ENCODE measurements at places on chromosomes 4 and X.

DNA sequence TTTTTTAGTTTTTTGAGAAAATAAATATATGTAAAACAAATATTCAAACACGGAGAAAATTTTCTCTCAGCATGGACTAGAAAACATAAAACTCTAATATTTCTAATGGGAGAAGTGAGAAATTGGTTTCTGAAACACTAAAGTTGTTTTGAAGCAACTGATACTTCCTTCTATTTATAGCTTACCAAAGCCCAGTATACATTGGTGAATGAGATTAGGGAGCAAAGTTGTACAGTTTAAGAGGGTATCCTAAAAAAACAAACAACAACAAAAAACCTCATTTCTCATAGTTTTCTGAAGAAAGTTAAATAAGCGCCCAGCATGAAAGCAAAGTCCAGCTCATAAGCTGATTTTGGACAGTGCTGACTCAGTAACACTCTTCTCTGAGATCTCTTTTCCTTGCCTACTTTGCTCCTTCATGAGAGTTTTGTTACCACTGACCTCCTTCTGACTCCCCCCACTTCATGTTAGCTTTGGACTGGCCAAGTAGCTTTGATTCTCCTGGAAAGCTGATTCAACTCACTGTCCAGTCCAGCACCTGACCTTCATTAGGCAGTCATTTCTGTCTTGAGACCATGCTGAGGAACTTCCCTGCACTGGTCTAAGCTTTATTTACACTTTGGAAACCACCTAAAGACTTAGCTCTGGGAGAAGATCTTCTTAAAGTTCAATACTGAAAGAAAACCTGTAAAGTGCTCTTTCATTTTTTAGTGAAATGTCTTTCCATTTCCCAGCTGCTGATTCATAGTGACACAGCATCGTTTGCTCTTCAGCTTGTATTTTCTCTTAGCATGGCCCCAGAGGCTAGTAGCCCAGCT lies 21.8 kb upstream of the P2RY10 start:
- DNase-seq, result no peak

GRCh38 chr4:181753207-181753606 lies 490.0 kb upstream of the TENM3 start:
- DNase-seq, result no peak

DNA sequence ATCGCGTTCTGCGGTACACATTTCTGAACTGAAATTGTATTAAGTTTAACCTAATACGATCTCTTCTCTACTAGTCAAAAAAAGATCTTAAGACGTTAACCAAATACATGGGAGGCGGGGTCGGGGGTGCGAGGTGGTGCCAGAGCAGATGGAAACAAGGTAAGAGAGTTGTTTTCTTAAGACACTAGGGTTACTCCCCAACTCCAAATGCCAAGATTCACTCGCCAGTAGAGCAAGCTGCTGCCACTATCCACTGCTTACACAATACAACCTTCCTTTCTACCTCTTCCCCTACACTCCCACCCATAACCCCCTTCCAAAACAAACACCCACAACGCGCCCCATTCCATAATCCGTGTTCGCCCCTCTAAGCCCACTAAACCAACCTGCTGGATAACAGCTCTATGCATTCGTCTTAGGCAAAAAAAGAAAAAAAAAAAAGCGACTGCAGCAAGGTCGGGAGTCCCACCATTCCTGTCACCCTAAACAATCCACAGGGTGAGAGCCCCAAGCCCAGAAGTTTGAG lies 1.3 kb downstream of the LCORL start:
- peak; percentile 45 for DNase-seq

GRCh38 chr4:175176710-175177109 lies 258.6 kb downstream of the ADAM29 start:
- no peak for DNase-seq

GRCh38 chrX:13069771-13070416 lies 25.5 kb upstream of the FAM9C start:
- DNase-seq, result no peak

DNA sequence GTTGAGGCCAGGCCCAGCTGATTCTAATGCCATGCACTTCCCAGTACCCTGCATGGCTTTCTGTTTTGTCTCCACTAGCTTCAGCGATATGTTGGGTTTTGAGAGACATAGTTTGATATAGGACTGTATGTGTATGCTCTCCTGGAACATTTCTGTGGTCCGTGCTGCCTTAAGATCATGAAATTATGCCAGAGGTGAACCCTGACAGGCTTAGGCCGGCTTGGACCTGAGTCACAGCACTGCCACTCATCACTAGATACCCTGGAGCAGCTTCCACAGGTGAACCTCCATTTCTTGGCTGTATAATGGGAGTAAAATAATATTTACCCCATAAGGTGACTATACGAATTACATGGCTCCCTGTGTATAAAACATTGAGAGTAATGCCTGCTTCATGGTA lies 6.4 kb downstream of the SGMS2 start:
- no peak for DNase-seq

DNA sequence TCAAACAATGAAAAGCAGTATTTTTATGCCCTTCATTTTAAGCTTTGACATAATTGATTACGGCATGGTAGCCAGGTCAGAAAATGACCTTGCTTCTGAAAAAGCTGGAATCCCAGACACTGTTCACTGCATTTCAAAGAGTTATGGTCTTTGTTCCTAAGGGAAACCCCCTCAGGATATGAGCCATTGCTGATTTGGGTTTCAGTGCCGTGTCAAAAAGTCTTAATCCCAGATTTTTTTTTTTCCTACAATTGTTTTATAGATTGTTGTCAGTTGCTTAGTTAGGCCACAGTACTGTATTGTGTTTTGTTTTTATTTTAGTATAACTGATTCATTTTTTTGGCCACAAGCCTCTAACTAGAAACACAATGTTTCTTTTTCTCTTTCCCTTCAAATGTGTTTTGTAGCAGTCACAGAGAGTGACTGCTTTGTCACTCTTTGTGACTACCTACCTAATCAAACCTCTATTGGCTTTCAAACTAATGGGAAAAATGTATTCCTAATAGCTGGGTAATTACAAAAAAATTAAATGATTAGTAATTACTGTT lies 10.3 kb downstream of the WDR44 start:
- no peak for DNase-seq

DNA sequence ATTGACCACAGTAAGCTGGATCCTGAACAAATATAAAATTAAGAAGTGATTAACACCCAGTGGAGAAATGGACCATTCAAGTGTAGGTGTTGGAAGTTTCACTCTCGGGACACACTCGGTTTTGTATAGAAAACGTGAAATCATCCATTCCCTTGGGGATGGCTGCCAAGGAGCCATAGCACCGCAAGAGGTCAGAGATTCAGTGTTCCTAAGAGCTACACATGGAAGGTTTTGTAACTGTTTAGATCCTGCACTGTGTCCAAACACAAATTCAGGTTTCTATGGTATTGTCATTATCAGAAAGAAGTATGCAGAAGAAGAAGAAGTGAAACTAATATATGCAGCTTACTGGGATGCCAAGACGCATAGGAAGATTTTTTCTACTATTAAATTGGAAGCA lies 281.0 kb downstream of the LDB2 start:
- DNase-seq, result no peak

- DNase-seq, result no peak
Observed at GRCh38 chr4:5045097-5045496, 6.2 kb upstream of the STK32B start.

DNA sequence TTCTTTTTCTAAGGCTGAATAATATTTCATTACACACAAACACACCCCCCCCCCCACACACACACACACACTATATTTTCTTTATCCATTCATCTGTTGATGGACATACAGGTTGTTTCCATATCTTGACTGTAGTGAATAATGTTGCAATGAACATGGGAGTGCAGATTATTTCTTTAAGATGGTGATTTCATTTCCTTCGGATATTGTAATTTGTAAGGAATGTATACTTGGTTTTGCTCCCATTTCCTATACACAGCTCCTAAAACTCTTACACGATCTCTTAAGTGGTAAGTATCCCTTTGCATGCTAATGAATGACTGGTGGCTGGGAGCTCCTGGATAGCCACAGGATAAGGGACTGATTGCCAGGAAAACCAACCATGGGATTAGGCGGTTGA lies 14.7 kb upstream of the RBMXL3 start:
- no peak for DNase-seq

DNA sequence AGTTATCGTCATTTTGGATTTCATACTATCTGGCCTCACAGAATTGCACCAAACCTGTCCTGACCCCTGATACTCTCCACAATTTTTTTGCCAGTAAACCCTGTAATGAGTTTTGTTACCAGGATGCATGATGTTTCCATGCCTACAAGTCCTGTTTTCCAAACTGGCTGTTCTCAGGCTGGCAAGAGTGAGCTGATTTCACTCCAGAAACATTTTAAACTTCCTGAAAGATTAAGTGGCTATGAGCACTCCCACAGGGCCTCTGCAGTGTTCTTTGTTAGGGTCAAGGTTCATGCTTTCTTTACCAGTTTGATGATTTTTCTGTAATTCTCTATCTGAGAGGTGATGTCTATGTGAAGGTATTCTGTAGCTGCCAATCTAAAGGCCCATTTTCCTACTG lies 31.7 kb upstream of the PDLIM3 start:
- peak; percentile 62 for DNase-seq

GRCh38 chrX:8849945-8850344 lies 48.8 kb upstream of the FAM9A start:
- no peak for DNase-seq

Measured in left hindlimb (tissue), 1 donor.